ENCODE measurements at places on chromosomes 6 and 20.

- no peak for DNase-seq
These were observed 810.8 kb downstream of the GRIK2 start for GRCh38 chr6:102204351-102204750.

DNA sequence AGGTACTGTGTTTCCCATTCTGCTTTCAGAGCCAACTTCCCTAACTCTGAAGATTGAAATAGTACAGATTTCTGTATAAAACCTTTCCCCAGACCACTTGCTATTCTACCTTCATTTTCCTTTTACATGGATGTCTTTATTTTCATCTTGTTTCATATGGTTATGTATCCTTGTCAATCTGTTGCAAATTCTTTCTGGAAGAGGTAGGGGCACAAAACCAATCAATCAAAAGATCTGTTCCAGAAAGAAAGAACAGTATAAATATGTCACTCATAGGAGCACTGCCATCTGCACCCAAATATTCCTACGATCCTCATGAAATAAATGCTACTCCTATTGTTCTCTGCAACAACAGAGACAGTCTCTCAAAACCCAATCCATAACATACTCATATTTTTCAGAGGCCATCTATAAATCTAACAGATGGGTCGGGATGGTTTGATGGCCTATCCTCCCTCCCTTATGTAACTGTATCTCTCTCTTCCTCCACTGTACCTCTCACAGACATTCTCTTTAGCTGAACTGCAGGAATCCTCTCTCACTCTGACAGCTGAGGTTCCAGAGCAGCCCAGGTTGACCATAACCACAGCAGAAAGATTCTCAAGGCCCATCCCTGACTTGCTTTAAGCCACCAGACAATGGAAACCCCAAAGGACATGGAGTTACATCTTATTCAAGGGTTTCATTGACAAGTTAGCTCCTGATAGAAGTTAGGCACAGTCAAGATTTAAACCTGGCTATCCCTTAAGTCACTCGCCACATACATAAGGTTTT is 112.8 kb downstream of the ZMYND8 start:
- no peak for DNase-seq

DNA sequence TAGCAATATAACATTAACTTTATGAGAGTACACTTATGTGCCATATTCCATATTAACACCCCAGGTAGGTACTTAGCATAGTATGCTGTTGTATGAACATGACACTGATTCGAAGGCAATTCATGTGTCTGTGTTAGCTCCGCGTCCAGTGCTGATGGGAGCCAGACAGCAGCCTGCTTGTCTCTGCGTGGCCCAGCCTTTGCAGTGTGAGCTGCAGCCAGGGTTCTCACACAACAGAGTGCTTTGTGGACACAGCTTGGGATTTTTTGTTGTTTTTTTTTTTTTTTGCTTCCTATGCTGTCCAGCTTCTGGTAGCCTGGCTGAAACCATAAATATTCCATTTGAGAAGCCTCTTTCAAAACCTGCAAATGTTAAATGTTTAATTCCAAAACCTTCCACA is 350.9 kb downstream of the SMOC2 start:
- DNase-seq: peak; percentile 5

- no peak for DNase-seq
These were observed 46.4 kb upstream of the DST start for GRCh38 chr6:56689114-56689513.

DNA sequence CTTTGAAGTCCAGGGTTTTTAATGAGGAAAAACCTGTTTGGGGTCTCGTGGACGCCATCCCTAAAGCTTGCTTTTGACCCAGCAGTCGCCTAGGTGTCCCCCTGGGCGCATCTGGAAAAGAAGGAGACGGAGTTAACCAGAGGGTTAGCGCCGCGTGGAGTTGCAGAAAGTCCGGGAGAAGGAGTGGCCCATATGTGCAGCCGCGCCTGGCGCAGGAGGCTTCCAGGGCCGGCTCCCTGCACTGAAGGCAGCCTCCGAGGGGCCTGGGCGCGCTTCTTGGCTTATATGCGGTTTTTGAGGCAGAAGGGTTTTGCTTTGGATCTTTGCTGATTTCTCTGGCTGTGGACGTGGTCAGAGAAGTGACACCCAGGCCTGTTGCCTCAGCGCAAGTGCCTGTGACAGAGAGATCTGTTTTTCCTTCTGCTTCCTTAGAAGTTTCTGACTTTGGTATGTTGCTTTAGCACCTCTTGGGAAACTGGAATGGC is 987 bp downstream of the TMEM181 start:
- DNase-seq: no peak

- no peak for DNase-seq
These were observed 303 bp downstream of the MBOAT1 start for GRCh38 chr6:20211941-20212391.

DNA sequence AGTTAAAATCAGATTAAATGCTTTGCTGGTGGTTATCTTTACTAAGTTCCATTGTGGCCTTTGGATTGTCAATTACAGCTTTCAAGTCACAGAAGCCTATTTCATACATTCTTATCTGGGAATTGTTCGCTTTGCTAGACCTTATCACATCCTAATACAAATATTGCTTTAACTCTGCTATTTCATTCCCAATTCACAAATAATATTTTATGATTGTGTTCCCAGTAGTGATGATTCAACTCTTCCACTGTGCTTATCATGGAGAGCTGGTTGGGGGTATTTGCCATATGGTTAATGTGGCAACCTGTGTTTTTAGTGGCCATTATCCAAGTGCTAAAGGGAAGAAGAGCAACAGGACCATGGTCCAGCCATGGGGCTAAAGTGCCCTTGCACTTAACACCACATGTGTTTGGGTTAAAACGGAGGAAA is 72.9 kb upstream of the GLP1R start:
- no peak for DNase-seq

Measured in occipital lobe (tissue), 3 donors.